ENCODE measurements at places on chromosomes 2 and 18. TPM values are rescaled to one million over a fixed set of nuclear protein-coding genes. Genes with fewer than 3 reads are reported as not detected.

Gene HNMT
- total RNA-seq = 37.7 TPM

Gene CCDC121
- total RNA-seq = 6.1 TPM

Gene CXCR1
- total RNA-seq = not detected

Gene LYG1
- 1.9 TPM for total RNA-seq

Gene SERPINB3
- total RNA-seq = not detected

DNA sequence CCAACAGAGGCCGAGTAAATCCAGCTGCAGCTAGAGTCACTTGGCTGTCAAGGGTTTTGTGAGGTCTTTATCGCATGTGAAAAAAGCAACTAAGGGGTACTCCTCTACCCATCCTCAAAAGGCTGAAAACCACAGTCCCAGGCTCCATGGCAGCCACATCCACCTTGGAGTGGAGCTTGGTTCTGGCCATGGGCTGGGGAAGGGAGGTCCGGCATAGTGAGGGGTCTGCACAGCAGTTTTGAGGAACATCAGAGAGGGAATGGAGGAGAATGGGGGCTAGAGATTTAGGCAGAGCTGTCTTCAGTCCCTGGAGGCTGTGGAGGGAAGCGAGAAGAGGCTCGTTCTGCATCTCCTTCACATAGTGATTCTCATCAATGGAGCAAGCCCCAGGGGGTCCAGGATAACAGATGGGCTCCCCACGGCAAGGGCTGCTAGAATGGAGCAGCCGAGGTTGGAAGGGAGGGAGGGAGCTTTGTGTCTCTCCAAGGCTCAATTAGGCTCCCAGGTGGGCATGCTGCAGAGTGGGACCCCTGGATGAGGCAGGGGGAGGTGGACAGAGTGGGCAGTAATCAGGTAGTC, 21.0 kb downstream of the MROH2A start:
- no peak overlapping the region for H3K4me3 ChIP-seq
- peaks cover 3% of the 10 kb centered on the region for H3K27me3 ChIP-seq
- no peaks in the 10 kb centered on the region for H3K4me1 ChIP-seq
- no peaks in the 10 kb centered on the region for H3K36me3 ChIP-seq
- no peak overlapping the region for H3K27ac ChIP-seq

- no peak for DNase-seq
- H3K27ac ChIP-seq = no peak overlapping the region
- H3K4me3 ChIP-seq = no peak overlapping the region
- H3K4me1 ChIP-seq = no peaks in the 10 kb centered on the region
- H3K27me3 ChIP-seq = no peaks in the 10 kb centered on the region
- no peaks in the 10 kb centered on the region for H3K36me3 ChIP-seq
These were observed 73.7 kb upstream of the MYCN start for GRCh38 chr2:15866563-15867193.

- no peak for DNase-seq
- H3K4me3 ChIP-seq = no peak overlapping the region
- no peaks in the 10 kb centered on the region for H3K4me1 ChIP-seq
- no peak overlapping the region for H3K27ac ChIP-seq
- H3K36me3 ChIP-seq = no peaks in the 10 kb centered on the region
- H3K27me3 ChIP-seq = no peaks in the 10 kb centered on the region
These were observed 121.2 kb downstream of the OSBPL6 start for GRCh38 chr2:178315488-178315948.

DNA sequence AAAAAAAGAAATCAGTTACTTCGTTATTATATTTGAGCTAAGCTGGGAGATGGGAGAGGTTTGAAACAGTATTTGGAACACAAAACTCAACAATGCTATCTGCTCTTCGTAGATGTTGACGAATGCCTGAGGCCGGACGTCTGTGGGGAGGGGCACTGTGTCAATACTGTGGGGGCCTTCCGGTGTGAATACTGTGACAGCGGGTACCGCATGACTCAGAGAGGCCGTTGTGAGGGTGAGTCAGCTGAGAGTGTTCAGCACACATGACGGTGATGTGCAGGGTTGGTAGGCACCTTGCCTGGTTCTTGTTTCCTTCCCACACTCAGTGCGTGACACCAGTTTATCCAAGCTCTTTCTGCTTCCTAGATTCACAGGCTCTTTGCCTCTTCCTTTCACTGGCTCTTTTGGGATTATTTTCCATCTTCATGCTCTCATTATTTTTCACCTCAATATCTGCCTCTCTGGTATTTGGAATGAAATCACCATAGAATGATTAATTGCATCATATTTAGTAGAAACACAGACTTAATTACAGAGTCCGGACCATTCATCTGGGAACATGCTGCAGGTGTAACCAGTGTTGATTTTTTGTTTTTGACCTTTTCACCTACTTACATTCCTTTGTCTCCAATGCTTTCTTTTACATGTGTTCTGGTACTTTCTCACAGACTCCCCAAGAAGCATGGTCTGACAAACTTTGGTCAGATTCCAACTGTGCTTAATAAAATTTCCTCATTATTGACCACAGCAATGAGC, 200.6 kb upstream of the RASGRP3 start:
- H3K27ac ChIP-seq = no peak overlapping the region
- no peak for DNase-seq
- peaks cover 13% of the 10 kb centered on the region for H3K36me3 ChIP-seq

DNA sequence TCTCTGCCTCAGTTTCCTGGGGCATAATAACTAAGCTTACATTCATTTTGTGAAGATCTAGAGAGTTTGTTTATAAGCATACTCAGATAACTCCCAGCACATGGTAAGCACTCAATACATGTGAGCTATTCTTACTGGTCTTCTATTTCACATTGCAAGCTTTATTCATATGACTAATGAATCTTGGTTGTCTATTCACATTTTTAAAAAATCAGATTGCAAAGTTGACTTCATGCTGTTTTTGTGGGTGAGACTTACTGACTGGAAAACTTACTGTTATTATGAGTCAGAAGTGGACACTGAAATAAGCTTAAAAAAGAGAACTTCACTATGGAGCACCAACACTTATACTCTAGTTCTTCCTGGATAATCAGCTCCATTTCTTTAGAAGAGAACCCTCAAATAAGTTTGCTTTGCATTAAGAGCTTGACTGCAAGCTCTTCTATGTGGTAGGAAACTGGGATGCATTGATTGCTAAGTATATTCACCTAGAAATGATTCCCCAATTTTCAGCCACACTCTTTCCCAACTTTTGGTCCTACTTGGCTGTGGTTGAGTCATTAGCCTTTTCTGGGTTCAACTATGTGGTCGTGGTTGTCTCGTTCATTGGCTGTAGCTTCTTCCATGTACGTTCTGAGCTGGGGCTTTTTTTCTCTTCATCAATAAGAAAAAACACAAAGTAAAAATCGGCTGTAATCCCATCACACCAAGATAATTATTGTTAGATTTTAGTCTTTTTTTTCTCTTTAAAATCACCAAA, 29.5 kb upstream of the RBMS1 start:
- H3K4me3 ChIP-seq = no peak overlapping the region
- H3K36me3 ChIP-seq = no peaks in the 10 kb centered on the region
- H3K27ac ChIP-seq = no peak overlapping the region

- DNase-seq = no peak
- H3K27ac ChIP-seq = no peak overlapping the region
These were observed 115.5 kb upstream of the SH3BP4 start for GRCh38 chr2:234836271-234836670.

- H3K36me3 ChIP-seq = no peaks in the 10 kb centered on the region
- DNase-seq = peak; percentile 43
- no peaks in the 10 kb centered on the region for H3K27me3 ChIP-seq
- no peak overlapping the region for H3K4me3 ChIP-seq
These were observed 195.5 kb downstream of the L3MBTL4 start for GRCh38 chr18:6219116-6219717.

DNA sequence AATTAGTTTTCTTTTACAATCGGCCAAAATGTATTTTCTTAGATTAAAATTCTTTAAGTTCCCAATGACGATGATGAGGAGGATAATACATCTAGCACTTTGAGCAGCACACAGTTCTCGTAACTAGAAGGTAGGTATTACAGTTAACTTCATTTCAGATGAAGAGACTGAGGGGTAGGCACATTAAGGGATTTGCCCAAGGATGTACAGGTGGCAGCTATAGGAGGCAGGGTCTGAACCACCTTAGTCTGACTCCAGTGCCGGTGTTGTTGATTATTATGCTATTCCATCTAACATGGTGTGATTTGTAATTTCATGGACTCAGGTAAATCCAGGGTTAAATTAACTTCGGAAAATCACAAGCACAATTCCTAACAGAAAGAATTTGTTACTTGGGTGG, 1.1 kb downstream of the CD28 start:
- no peaks in the 10 kb centered on the region for H3K27me3 ChIP-seq
- DNase-seq = no peak
- no peak overlapping the region for H3K27ac ChIP-seq
- no peaks in the 10 kb centered on the region for H3K36me3 ChIP-seq
- H3K4me1 ChIP-seq = no peaks in the 10 kb centered on the region

- H3K36me3 ChIP-seq = peaks cover 49% of the 10 kb centered on the region
- DNase-seq = no peak
- H3K27ac ChIP-seq = no peak overlapping the region
- H3K4me3 ChIP-seq = no peak overlapping the region
- H3K4me1 ChIP-seq = peaks cover 95% of the 10 kb centered on the region
- no peaks in the 10 kb centered on the region for H3K27me3 ChIP-seq
These were observed 147.9 kb downstream of the TNS1 start for GRCh38 chr2:217854684-217855420.

- no peaks in the 10 kb centered on the region for H3K4me1 ChIP-seq
- no peak overlapping the region for H3K4me3 ChIP-seq
- H3K27ac ChIP-seq = no peak overlapping the region
These were observed 33.1 kb upstream of the PELI1 start for GRCh38 chr2:64177315-64177714.

GRCh38 chr18:46596119-46596518, 60.9 kb downstream of the LOXHD1 start:
- H3K4me1 ChIP-seq = peaks cover 2% of the 10 kb centered on the region
- no peak for DNase-seq
- H3K27me3 ChIP-seq = no peaks in the 10 kb centered on the region
- H3K27ac ChIP-seq = no peak overlapping the region
- no peak overlapping the region for H3K4me3 ChIP-seq

DNA sequence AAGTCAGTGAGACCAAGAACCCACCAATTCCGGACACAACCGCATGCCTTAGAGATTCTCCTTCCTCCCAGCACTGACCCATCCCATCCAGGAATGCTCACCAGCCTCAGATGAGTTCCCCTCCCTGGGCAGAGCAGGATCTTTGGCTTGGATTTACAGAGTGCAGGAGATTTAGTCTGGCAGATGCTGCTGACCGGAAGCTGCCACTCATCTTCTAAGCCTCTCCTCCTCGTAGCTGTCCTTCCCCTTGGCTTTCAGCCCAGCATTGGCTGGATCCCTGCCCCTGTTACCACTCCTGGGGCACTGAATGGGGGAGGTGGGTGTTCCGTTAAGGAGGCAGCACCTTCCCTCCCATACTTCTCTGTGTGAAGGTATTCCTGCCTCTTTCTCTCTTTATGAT, 53.2 kb downstream of the VWA3B start:
- peak; percentile 87 for DNase-seq
- no peaks in the 10 kb centered on the region for H3K27me3 ChIP-seq
- H3K4me1 ChIP-seq = peaks cover 24% of the 10 kb centered on the region
- H3K27ac ChIP-seq = peak overlapping the region; percentile 49

- no peaks in the 10 kb centered on the region for H3K4me1 ChIP-seq
- no peaks in the 10 kb centered on the region for H3K36me3 ChIP-seq
- H3K4me3 ChIP-seq = no peak overlapping the region
- H3K27me3 ChIP-seq = no peaks in the 10 kb centered on the region
These were observed 8.7 kb upstream of the CCL20 start for GRCh38 chr2:227804975-227805374.

GRCh38 chr2:47054036-47054555, 101.0 kb downstream of the STPG4 start:
- no peaks in the 10 kb centered on the region for H3K27me3 ChIP-seq
- peak overlapping the region; percentile 17 for H3K27ac ChIP-seq
- peaks cover 37% of the 10 kb centered on the region for H3K36me3 ChIP-seq
- no peak for DNase-seq
- H3K4me1 ChIP-seq = peaks cover 70% of the 10 kb centered on the region
- no peak overlapping the region for H3K4me3 ChIP-seq

DNA sequence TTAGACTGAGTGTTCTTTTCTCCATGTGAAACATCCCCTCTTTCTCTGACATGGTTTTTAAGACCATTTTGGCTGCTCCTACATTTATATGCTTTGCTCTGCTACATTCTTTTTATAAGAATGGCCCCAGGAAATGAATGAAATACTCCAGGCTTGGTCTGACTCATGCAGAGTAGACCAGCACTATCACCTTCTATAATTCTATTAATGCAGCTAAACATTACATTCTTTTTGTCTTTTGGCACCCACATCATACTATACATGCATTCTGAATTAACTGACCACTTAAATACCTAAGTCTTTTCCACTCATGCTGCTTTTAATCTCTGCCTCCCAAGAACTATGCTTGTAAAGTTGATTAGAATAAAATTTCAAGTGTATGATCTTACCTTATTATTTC, 94.1 kb downstream of the AAK1 start:
- peaks cover 5% of the 10 kb centered on the region for H3K36me3 ChIP-seq
- DNase-seq = no peak
- no peaks in the 10 kb centered on the region for H3K27me3 ChIP-seq
- no peak overlapping the region for H3K4me3 ChIP-seq

GRCh38 chr2:196233021-196233804, 61.8 kb upstream of the STK17B start:
- peak; percentile 90 for DNase-seq
- no peak overlapping the region for H3K4me3 ChIP-seq

DNA sequence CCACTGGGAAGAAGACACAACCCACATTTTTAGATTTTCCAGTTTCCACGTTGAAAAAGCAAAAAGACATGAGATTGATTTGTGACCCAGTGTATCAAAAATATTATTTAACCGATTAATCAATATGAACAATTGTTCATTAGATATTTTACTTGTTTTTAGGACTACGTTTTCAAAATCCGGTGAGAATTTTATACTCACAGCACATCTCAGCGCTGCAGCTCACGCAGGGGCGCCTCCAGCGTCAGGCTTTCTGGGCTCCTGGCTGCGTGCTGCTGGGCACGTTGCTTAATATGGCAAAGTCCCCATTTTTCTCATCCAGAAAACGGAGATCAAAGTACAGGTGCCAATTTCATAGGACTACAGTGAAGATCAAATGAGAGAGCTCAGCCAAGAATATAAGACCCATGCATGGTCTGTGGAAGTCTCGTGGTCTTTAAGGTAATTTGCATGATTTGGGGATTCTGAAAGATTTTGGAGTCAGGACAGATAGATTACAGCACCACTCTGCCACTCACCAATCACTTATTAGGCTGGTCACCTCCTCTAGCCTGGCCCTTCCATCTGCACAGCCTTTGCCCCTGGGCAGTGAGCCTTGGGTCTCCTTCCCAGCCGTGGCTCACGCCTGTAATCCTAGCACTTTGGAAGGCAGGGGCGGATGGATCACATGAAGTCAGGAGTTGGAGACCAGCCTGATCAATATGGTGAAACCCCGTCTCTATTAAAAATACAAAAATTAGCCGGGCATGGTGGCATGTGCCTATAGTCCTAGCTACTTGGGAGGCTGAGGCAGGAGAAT, 36.2 kb downstream of the PTPN18 start:
- peaks cover 12% of the 10 kb centered on the region for H3K4me1 ChIP-seq
- H3K27ac ChIP-seq = peak overlapping the region; percentile 88
- no peak for DNase-seq
- H3K4me3 ChIP-seq = peak overlapping the region; percentile 79

DNA sequence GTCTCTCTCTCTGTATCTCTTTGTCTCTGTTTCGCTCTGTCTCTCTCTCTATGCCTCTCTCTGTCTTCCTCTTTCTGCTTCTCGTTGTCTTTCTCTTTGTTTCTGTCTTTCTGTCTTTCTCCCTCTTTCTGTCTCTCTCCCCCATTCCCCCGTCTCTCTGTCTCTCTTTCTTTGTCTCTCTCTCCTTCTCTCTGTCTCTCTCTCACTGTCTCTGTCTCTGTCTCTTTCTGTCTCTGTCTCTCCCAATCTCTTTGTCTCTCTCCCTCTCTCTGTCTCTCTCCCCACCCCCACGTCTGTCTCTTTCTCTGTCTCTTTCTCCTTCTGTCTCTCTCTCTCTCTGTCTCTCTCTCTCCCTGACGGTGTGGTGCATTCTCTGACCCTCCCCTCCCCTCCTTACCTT, 71.9 kb upstream of the ZNF516 start:
- peaks cover 8% of the 10 kb centered on the region for H3K4me1 ChIP-seq
- H3K36me3 ChIP-seq = no peaks in the 10 kb centered on the region
- H3K4me3 ChIP-seq = no peak overlapping the region
